Fibroblast of mammary gland (primary cell): ENCODE measurements at places on chromosomes 5 and 9.

DNA sequence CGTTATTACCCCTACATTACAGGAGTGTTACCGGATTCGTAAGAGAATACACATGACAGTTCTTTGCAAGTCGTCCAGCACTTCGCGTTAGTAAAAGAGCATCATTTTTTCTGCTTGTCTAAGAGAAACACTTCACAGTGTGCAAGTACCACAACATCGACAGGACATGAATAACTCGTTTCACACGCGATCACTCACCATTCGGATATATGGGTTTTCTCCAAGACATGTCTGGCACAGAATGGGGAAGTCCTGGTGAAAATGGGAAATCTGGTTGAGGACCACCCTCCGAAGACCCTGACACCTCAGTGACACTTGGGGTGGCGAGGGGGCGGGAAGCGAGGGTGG is 642 bp downstream of the RBM22 start:
- no peak for DNase-seq

- DNase-seq, result peak; percentile 55
These were observed 628 bp downstream of the ATOSB start for GRCh38 chr9:35114840-35115628.

DNA sequence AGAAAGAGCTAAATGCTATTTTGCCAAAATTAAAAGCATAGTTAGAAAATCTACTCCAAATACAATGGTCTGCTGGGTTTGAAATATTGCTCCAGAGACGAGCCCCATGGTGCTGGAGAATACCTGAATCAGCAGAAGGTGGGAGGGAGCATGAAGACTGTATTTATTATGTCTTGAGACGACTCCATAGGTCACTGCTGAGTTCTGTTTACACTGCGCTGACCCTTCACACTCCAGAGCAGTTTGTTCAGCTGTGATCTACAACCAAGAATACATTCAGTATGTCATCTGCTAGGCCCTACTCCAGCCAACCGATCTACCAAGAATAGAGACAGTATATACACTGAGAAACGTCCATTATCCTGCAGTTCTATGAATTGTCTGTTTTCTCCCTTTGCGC is 150.5 kb downstream of the TLE1 start:
- DNase-seq, result no peak

GRCh38 chr5:112784726-112785125 is 47.0 kb downstream of the APC start:
- peak; percentile 53 for DNase-seq

DNA sequence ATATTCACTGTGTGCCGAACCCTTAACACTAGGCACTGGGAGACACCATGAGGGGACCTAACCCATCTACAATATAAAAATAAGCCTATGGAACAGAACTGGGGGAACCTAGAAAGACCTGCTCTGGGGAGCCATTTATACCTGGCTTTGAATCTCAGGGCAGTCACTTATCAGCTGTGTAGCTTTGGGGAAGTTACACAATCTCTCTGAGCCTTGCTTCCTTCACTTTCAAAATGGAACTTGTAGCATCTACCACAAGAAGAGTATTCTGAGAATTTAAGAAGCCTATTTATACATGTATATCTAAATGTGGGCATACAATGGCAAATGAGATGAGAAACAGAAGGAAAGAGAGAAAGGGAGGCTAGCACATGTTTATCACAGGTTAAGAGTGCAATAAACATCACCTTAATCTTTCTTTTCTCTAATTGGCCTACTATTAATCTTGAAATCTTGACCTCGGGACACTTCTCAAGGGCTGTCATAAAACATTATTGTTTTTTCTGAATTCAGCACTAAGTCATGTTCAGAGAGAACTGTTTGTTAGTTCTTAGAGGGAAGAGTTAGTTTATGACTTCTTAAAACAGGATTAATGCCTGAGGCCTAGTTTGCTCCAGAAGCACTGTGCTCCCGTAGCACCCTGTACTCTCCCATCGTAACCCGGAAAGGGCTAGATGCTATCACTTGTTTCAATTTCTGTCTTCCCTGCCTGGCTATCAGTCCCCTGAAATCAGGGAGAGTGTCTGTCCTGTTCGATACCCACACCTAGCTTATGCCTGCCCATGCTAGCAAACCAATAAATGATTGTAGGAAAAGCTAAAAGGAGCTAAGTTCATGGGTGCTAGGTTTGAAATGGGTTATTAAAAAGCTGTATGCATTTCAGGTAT is 606.4 kb upstream of the CLINT1 start:
- no peak for DNase-seq

- no peak for DNase-seq
These were observed 240.2 kb downstream of the FBXL17 start for GRCh38 chr5:108141676-108142075.

- DNase-seq, result no peak
These were observed 46.4 kb upstream of the CHD1 start for GRCh38 chr5:98975223-98975622.

- peak; percentile 93 for DNase-seq
These were observed 14.7 kb downstream of the MTAP start for GRCh38 chr9:21817176-21817575.

DNA sequence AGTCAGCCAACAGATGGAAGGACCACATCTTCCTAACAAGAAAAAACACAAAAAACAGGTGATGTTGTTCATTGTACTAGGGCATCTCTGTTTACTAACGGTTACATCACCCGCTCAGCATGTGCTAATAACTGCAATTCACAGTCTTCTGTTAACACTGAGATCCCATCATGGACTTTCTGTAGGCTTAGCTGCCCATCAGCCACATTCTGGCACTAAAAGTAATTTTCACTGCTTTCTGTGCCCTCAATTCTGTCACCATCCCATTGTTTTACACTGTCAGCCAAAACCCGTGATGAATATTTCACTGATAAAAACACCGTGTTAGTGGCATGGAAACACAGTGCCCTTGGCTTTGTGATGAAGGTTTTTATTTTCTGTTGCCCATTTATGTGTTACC is 64.6 kb downstream of the CAST start:
- DNase-seq, result no peak

DNA sequence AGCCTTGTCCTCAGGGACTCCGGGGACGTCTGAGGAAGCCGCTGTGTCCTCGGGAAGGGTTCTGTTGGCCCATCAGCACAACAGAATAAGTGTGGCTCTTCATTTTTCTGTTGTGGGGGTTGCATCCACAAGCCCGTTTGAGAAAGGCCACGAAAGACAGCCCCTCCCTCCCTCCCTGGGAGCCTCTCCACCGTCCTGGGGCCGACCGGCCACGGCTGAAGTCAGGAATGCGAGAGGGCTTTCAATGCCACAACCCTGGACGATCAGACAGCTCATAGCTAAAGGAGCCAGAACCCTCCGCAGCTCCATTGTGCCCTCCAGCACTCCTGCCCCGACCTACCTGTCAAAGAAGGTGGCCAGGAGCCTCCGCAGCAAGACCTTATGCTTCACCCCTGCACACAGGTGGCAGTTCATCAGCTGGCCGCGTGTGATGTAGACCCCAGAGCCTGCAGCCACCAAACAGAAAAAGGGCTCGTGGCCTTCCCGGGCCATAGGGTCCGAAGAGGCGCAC is 52.4 kb upstream of the UBAC1 start:
- no peak for DNase-seq

DNA sequence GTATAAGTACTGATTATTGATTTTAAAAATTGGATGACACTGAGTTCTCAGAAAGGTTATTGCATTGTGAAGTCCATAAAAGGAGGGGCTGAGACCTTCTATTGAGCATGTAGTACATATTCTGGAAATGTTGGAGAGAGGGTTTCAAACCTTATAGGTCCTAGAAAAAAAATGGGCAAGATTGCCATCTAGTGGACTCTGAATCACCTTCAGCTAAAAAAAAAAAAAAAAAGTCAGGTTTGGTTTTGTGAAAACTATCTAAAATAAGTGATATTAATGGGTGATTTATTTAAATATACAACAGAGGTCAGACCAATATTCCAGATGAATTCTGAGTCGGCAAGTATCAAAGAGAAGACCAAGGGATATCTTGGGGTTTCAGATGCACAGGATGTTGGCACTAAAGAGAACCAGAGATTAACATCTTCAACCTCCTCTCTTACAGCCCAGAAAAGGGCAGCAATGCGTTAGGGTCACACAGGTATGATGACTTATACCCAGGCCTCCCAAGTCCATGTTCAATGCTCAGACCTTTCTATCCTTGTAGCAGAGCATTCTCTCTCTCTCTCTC is 109.8 kb upstream of the NMUR2 start:
- DNase-seq, result peak; percentile 35

DNA sequence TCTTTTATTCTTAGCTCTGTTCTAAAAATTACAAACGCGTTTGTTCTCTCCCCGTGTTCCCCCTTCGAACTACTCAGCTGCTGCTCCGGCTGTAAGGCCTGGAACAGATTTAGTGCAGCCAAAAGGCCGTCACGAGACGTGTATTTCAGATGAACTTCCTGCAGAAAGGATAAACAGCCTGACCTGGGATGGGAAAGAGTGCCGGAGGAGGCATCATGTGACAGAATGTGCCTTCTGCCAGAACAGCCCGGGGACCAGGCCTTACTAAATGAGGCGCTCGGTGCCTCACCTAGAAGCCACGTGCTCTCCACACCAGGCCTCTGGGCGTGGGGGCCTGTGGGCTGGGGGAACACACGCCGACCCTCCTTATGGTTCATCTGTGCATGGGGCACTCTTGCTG is 94.7 kb downstream of the PPARGC1B start:
- no peak for DNase-seq

- DNase-seq, result peak; percentile 5
These were observed 114.2 kb upstream of the ADAMTS16 start for GRCh38 chr5:5025774-5026408.

- peak; percentile 32 for DNase-seq
These were observed 63.9 kb downstream of the PCDH1 start for GRCh38 chr5:141814064-141814964.

- DNase-seq, result peak; percentile 86
These were observed 5.9 kb downstream of the ABCA2 start for GRCh38 chr9:137021979-137022661.

- DNase-seq, result no peak
These were observed 746.1 kb upstream of the MEF2C start for GRCh38 chr5:89628876-89629635.

GRCh38 chr9:89377411-89377810 is 59.1 kb downstream of the SECISBP2 start:
- DNase-seq, result no peak

GRCh38 chr5:127031863-127032232 is 1.5 kb upstream of the MARCHF3 start:
- DNase-seq, result peak; percentile 38

GRCh38 chr9:129596541-129597331 is 24.2 kb downstream of the C9orf50 start:
- DNase-seq, result peak; percentile 90

GRCh38 chr5:74303578-74303977 is 336.9 kb downstream of the ENC1 start:
- peak; percentile 45 for DNase-seq

- no peak for DNase-seq
These were observed 27.5 kb downstream of the CDH18 start for GRCh38 chr5:19960451-19960850.

GRCh38 chr9:21080793-21081192 is 3.1 kb upstream of the IFNB1 start:
- DNase-seq, result no peak

DNA sequence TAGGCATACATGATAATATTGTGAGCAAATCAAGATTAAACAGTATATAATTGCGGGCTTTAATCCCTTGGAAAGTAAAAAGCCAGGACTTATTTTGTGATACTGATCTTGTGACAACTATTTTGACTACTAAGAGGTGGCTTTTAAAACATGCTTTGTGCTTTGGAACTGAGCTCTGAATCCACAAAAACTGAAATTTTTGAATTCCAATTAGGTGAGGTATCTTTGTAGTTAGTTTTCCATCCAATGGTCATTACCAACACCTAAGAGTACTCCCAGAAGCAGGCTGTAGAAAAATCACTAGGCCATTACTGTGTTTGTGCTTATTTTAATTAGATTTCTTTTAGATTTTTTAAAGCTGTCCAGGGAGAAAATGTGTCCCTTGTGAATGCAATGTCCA is 559.5 kb upstream of the WWC1 start:
- no peak for DNase-seq

DNA sequence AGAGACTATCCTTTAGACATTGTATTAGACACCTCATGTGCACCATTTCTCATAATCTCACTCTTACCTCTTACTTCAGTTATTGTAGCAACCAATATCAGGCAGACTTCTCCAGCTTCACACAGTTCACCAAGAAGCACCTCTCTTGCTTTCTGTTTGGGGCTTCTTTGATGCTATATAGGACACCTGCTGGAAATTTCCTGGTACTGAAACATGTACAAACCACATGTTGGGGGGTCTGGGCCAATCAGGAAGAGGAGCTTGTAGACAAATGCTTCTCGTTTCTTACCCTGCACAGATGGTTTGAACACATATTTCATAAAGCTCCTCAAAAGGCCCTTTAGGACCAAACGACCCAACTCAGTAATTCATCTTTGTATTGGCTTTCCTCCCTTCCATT is 212.1 kb downstream of the IZUMO3 start:
- DNase-seq, result no peak

- DNase-seq, result no peak
These were observed 936 bp upstream of the WDR5 start for GRCh38 chr9:134134949-134135342.
